Femur (tissue), 1 donor: ENCODE measurements at places on chromosomes 7 and 10.

- DNase-seq, result no peak
Observed at GRCh38 chr10:23525406-23525805, 86.5 kb downstream of the OTUD1 start.

- no peak for DNase-seq
Observed at GRCh38 chr10:75426880-75427279, 4.5 kb upstream of the LRMDA start.

- no peak for DNase-seq
Observed at GRCh38 chr7:256981-257646, 32.9 kb upstream of the FOXL3 start.

- DNase-seq, result no peak
Observed at GRCh38 chr7:96591900-96592676, 117.6 kb downstream of the SEM1 start.

GRCh38 chr10:94496010-94496409, 49.6 kb upstream of the HELLS start:
- no peak for DNase-seq

DNA sequence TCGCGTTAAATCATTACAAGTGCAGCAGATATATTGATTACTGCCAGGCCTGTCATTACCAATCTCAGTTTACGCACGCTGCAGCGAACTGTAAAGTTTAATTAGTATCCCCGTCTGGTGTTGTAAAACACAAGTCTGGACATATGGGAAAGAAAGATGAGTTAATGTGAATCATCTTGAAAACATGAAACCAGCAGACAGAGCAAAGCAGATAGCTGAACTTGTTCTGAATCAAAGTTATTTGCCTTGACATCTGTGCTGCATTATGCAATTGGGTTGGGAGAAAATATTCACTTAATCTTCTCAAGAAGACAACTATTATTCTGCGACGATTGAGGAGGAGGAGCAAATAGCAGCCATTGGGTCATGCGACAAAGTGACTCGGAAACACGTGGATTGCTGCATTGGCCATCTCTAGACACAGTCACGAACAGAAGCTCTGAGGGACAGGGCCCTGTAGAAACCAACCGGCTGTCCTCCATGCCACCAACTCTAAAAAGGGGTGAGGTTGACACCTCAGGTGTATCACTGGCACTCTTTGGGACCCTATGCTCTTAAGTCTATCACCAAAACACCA, 156.3 kb upstream of the C7orf33 start:
- no peak for DNase-seq

- DNase-seq, result no peak
Observed at GRCh38 chr7:45203936-45204445, 46.4 kb downstream of the RAMP3 start.

DNA sequence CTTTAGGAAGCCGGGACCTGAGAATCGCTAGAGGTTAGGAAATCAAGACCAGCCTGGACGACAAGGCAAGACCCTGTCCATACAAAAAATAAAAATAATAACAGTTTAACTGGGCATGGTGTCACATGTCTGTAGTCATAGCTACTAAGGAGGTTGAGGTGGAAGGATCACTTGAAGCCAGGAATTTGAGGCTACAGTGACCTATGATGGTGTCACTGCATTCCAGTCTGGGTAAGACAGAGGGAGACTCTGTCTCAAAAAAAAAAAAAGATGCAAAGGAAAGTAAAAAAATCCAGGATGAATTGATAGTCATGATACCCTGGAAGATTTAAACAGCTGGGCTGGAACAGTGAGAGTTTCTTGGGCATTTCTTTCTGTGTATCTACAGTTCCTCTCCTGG, 463.2 kb downstream of the GALNT17 start:
- DNase-seq, result no peak

- no peak for DNase-seq
Observed at GRCh38 chr10:113303544-113304146, 249.2 kb upstream of the HABP2 start.

GRCh38 chr7:132001146-132001545, 444.7 kb upstream of the PODXL start:
- DNase-seq, result no peak

GRCh38 chr10:15678851-15679250, 40.9 kb downstream of the ITGA8 start:
- no peak for DNase-seq

DNA sequence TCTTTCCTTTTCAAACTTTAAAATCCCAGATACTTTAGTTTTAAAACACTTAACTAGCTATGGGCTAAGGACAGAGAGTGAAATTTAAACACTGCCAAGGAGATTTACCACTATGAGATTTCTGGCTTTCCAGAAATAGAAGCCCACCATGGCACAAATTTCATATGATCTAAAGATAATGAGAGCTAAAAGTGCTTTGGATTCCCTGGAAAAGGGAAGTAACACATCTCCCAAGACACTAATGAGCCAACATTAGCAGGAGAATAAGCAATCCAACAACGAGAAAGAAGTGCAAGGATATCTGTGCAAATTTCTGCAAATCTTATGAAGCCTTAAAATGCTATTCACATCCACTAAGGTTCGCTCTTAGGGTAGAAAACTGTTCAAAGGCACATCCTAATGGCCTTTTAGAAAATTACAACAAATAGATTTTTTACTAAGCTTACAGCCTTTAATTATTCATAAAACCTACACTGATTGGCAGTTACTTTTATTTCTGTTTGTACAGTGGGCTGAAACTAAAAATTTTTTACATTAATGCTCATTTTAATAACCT, 100.3 kb downstream of the RAPGEF5 start:
- DNase-seq, result no peak

DNA sequence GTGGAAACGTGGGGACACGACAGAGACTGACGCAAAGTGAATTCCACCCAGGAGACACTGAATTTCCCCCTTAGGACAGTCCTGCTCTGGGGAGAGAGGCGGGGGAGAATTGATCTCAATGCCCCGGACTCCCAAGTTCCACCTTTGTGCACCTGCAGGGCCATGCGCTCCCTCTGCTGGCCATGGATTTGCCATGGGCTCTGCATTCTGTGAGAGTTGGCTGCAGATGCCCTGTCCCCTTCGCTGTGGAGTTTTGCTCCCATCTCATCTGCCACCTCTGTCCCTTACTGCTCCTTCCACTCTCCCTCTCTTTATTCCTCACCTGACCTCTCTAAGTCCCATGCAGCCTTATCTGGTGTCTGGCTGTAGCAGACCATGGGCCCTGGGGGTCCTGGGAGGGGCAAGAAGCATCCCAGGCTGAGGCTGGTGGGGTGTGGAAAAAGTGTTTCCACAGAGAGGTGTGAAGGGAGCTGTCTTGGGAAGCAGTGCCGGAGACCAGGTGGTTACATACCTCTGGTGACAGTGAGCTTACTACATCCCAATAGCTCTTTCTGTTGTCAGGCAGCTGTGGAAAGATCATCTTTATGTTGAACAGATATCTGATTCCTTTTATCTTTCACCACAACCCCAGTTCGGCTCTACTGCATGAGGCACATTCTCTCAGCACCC, 14.3 kb downstream of the GHRHR start:
- no peak for DNase-seq

GRCh38 chr10:8058274-8059111, 4.0 kb downstream of the GATA3 start:
- no peak for DNase-seq

- DNase-seq, result no peak
Observed at GRCh38 chr10:14382531-14382930, 51.8 kb upstream of the FRMD4A start.

- peak; percentile 65 for DNase-seq
Observed at GRCh38 chr10:12484941-12485805, 135.8 kb downstream of the CAMK1D start.

DNA sequence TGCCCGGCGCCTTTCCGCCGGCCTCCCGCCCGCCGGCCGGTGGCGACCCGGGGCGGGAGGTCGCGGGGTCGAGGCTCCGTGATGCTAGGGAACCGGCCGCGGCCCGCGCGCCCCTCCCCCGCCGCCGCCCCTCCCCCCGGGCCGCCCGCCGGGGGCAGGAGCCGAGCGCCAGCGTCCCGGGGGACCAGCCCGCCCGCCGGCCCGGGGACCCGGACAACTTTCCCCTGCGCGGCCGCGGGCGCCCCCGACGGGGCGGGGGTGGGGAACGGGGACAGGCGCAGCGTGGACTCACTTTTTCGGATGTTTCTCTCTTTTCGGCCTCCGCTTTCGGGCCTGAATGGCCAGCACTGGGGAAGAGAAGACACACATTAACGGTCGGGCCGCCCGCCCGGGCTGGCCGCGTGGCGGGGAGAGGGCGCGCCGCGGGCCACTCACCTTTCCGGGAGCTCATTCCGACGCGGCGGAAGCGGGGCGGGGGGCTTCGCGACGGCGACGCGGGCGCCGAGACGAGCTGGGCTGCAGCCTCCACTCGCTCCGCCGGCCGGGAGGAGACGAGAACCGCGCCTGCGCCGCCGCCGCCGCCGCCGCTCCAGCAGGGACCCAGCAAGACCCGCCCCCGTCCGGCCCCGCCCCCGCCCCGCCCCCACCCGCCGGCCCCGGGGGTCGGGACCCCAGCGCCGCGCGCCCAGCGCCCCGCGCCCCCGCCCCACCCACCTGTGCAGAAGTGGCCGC, at the start of gene SRPK2:
TSS of gene SRPK2 (minus strand) at position 566 of the 732 bp plus-strand sequence.
- DNase-seq, result peak; percentile 88

GRCh38 chr10:61742812-61743211, 80.1 kb downstream of the CABCOCO1 start:
- no peak for DNase-seq

DNA sequence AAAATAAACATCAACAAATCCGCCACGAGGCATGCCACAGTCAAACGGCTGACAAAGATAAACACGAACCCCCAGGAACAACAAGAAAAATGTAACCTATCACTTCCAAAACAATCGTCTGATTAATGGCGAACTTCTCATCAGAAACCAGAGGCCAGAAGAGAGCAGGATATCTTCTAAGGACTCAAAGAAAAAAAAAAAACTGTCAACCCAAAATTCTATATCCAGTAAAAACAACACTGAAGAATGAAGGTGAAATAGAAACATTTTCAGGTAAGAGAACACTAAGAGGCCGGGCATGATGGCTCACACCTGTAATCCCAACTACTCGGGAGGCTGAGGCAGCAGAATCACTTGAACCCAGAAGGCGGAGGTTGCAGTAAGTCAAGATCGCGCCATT, 54.3 kb downstream of the SLC29A4 start:
- DNase-seq, result no peak

DNA sequence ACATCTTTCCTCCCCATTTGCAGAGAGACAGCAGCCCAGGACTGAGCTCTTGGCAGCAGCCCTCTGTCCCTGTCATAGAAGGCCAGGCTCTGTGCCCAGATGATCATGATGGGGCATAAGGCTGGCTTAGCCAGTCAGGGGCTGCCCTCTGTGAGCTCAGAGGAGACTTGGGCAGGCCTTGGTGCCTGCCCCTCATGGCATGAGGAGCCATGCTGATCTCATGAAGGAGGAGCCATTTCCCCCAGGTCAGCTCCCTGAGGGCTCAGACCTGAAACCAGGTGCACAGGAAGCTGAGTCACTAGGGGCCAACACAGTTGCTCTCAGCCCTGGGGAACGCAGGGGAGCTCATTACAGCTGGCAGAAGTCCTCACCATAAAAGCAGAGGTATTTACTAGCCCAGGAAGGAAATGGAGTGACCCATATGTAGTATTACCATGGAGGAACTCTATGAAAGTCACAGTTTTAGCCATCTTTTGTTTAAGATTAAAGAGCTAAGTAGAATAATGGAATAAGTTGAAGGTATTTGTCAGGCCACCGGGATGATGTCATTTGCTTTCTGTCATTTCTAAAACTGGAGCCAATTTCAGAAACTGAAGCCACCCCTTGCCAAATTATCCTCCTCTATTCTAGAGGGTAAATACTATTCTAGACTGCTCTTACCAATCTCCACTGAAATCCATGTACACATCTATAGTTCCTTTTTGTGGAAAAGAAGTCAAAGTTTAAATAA, 362.4 kb upstream of the ZNF32 start:
- DNase-seq, result no peak

- no peak for DNase-seq
Observed at GRCh38 chr7:104946338-104946737, 67.7 kb upstream of the KMT2E start.

GRCh38 chr7:39560408-39560807, 5.8 kb upstream of the YAE1 start:
- no peak for DNase-seq

GRCh38 chr7:100965723-100966541, 3.4 kb upstream of the MUC12 start:
- DNase-seq, result peak; percentile 71

DNA sequence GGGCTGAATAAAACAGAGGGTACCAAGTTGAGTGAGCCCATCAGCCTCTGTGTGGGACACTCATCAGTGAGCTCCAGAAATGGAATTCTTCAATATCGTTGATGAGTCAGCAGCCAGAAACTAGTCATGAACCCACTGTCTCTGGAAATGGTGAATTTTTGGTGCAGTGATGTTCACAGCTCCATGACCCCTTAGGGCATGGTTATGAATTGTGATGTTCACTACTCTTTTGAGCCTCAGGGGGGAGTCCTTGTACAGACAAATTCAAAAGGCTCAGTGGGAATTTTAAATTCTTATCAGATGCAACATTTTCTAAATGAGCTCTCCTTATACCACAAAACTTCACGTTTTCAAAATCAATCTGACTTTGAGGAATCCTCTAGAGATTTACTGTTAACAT, 335.7 kb downstream of the PHTF2 start:
- no peak for DNase-seq

DNA sequence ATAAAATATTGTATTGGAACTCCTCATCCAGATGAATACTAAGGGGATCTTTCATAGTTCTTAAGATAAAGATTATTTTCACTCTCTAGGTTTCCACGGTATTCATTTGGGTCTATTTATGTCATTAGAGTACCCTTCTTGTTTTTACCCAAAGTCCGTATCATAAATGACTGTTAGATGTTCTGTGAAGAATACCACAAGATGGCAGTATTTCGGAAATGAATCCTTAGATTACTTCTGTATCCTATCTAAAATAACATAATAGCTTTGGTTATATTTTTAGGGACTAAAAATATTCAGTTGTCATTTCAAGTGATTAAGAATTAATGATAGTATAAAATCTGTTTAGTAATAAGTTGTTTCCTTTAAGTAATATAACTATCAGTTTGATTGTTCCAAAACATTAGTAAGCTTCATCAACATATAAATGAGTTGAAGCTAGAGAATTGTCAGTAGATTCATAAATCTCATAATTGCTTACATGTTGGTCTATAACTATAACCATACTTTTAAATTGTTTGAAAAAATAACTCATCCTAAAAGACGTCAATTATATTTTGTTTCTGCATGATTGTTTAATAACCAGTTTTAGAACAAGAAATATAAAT, 337.5 kb upstream of the KCND2 start:
- DNase-seq, result no peak

GRCh38 chr10:111373696-111374095, 296.9 kb downstream of the ADRA2A start:
- no peak for DNase-seq

- peak; percentile 91 for DNase-seq
Observed at GRCh38 chr7:134891262-134891695, 95.0 kb upstream of the AGBL3 start.
